SHP77 treated with DMSO at 0.1 percent for 48 hours (cell line): ENCODE measurements at places on chromosomes 11 and 22.

GRCh38 chr11:110907629-110908028, 195.4 kb upstream of the ARHGAP20 start:
- DNase-seq: no peak

GRCh38 chr22:27212617-27213177, 555.3 kb downstream of the MIAT start:
- no peak for DNase-seq

DNA sequence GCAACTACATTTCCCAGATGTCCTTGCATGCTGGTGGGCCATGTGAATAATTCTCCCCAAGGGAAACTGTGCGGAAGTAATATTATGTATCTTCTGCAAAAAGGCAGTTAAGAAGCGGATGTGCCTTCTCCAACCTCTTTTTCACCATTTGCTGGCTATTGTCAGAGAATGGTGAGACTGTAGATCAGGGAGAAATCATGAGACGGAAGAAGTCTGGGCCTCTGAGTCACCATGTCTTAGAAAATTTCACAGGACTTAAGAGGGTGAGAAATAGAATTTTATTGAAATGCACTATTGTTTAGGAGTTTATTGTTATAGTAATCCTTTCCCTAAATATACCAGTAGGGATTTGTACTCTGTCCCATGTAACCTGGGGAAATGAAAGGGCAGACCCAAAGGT, 298.7 kb upstream of the ZC3H12C start:
- no peak for DNase-seq

DNA sequence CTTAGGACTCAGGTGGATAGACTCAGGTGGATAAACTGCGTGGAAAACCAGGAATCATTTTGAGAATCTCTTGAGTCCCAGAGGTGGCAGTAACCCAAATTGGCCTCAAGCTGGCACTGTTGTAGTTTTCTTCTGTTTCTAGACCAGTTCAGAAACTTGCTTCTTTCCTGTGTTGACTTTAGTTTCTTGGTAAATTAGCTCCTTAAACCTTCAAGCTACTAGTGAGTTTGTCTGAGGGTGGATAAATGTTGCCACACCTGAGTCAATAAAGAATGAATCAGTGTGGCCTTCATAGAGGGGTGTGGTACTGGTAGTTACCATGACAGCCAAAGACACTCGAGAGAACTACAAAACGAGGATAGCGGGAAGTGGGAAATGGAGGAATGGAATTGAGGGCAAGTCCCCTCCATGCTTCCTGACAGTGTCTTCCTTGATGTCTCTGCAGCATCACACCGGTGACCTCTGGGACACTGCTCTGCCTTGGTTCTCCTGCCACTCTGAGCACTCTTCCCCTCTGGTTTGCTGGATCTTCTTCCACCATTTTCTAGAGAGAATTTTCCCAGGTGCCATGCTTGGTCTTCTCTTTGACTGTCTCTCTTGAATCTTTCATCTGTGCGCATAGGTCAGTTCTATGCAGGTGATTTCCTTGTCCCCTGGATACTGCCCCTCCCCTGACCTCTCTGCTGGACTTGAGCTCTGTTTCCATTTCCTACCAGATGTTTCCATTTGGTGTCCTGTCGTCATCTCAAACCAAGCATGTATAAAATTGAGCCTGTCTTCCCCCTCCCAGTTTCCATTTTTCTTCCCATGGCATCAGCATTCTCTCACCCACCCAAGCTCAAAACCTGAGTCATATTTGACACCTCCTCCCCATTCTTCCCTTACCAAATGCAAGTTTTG, 7.2 kb downstream of the POLD4 start:
- DNase-seq: no peak

DNA sequence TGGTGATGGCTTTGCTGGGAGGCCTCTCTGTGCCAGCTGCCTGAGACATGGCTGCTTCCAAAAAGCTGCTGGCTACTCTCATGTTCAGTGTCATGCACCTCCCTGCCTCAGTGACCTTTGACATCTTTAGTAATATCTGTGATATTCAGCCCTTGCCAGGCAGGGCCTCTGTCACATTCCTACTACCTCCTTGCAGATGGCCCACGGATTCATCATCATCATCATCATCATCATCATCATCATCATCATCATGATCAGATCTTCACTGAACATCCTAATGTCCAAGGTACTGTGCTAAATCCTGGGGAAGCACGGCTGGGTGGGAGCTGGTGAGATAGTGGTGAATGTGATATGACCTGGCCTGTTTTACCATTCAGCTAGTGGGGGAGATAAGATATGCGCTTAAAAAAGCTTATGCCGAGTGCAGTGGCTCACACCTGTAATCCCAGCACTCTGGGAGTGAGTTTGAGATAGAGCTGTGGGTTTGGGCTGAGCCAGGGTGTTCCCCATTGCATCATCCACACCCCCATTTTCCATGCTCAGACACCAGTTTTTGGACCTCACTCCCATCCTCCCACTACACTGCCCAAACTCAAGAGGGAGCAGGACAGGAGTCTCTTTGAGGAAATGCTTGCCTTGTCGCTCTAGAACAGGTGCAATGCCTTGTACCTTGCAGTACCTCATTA, 17.1 kb upstream of the TMPRSS13 start:
- no peak for DNase-seq

DNA sequence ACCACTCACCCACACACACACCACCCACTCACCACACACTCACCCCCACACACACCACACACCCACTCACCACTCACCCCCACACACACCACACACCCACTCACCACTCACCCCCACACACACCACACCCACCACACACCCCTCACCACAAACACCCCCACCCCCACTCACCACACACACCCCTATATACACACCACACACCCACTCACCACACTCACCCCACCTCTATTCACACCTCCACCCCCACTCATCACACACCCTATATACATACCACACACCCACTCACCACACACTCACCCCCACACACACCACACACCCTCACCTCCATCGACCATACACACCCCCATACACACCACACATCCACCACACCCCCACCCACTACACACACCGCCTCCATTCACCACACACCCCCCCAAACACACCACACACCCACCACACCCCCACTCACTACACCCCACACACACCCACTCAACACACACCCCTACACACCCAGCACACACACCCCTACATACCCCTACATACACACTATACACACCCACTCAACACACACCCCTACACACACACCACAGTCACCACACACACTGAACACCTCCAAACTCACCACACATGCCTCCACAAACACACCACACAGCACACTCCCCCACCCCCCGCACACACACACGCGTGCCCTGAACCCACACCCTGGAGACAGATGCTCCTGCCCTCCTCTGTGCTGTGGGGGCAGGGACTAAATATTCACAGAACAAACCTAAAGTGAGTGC, 19.0 kb upstream of the TTLL12 start:
- no peak for DNase-seq

DNA sequence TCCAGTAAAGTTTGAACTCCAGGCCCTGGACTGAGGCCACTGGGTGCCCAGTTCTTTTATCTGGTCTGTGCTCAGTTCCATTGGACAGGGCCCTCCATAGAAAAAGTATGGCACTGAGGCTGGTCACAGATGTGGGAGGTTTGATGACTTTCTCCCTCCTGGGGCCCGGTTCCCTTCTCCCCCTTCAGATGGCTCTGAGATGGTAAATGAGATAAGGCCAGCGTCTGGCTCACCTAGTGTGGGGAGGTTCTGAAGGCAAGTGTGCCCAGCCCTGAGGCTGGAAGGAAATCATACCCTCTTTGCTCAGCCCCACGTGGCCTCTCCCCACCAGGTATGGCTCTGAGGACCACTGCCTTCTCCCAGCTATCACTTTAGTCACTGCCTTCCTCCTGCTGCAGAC, 1.5 kb upstream of the CLDN5 start:
- no peak for DNase-seq

- DNase-seq: no peak
Measured at GRCh38 chr11:113935858-113936257, 31.3 kb downstream of the HTR3B start.

DNA sequence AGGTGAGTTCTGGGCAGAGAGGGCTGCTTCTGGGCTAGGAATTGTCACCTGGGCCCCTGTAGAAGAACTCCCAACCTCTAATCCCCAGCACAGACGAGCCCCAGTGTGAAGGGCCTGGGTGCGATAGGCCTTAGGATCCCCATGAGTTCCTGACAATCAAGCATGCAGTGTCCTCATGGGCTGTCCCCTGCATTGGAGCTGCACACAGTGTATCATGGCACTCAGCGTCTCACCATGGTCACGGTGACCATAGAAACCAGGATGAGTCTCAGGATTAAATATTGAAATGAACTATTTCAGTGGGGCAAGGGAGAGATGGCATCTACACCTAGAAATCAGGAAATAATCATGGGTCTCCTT, 292 bp downstream of the SCGB2A1 start:
- no peak for DNase-seq

DNA sequence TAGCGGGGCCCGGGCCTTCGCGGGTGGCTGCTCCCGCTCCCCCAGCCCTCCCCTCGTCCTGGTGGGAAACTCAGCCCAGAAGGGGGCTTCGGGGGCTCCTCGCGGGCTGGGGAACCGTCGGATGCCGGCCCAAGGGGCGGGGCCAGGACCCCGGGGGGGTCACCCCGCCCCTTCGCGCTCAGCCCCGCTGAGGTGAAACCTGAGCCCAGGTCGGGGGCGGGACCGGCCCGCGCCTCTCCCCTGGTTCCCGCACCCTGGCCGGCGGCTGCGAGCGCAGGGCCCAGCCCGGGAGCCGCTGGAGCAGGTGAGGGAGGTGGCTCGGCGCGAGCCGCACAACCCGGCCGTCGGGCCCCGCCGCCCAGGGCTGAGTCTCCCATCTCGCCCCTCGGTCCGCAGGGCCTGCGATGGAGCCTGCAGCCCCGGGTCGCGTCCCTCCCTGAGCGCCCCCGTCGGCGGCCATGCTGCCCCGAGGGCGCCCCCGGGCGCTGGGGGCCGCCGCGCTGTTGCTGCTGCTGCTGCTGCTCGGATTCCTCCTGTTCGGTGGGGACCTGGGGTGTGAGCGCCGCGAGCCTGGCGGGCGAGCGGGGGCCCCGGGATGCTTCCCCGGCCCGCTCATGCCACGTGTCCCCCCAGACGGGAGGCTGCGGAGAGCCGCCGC, at the start of gene LARGE2:
LARGE2 (plus strand) TSS at position 232 of the 658 bp plus-strand sequence; CDS start at position 459, 227 bp downstream.
- no peak for DNase-seq

DNA sequence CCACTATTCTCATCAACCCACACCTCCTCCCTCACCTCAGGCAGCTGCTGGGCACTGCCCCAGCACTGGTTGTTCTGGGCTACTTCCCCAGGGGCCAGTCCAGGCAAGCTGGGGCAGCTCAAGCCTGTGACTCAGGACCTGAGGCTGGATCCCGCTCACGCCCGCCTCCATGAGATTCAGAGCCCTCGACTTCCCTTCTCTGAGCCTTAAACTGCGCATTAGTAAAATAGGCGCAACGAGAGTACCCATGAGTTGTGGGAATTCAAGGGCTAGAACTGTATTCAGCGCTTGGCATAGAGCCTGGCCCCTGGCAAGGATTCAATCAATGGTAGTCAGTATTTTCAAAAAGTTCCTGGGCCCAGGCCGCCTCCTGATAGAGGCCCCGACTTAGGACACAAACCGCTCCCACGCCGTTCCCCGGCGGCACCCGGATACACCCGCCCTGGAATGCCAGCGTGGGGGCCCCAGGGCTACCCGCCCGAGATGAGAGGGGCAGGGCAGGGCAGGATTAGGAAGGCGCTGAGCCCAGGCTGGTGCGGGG, 723 bp upstream of the CD82 start:
- peak; percentile 67 for DNase-seq

DNA sequence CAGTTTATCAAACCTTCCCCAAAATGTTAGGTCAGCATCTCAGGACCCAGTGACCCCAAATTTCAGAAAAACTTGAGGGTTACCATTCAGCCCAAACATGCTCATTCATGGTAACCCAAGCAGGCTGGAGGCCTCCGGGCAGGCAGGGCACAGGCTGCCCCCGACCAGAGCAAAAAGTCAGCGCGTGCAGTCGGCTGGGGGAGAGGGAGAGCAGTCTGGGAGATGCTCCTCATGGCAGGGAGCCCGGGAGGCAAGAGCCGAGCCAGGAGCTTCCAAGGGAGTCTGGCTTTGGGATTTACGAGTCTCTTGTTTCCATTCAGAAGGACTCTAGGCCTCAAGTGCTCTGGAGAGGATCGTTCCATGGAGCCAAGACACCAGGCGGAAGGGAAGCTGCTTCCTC, 45.7 kb downstream of the RPUSD4 start:
- DNase-seq: no peak

DNA sequence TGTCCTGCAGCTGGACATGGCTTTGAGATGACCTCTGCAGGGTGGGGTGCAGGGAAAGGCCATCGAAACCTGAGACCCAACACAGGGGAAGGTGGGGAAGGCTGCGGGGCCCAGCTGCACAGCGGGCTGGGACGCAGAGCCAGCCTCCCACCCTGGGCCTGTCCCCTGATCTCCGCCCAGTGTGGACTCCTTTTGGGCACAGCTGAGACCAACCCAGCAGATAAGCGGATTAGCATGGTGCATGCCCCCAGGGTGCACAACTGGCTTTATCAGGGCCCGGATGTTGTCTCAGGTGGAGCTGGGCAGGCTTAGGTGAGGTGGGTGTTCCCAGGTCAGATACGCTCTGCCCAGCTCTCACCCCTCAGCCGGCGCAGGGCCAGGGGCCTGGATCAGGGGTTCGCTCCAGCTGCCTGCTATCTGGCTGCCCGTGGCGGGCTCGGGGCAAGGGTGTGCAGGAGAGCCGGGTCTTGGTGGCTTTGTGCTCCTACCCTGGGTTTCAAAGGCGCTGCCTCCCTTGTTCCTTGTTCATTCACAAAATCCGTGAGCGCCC, 28.1 kb upstream of the MUC5AC start:
- DNase-seq: no peak

- no peak for DNase-seq
Measured at GRCh38 chr11:89436071-89436470, 55.1 kb downstream of the NOX4 start.

DNA sequence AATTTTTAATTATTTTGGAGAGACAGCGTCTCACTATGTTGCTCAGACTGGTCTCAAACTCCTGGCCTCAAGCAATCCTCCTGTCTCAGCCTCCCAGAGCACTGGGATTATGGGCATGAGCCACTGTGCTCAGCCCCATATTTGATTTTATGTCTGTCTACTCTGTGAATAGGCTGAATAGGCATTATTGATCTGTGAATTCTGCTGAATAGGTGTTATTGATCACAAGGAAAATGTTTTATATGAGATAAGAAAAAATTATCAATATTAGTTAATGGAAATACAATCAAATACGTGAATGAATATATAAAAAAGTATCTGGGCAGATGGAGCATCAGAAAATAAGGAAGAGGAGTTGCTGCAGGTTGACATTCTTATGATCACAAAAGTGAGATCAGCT, 483.4 kb upstream of the LARGE1 start:
- no peak for DNase-seq

DNA sequence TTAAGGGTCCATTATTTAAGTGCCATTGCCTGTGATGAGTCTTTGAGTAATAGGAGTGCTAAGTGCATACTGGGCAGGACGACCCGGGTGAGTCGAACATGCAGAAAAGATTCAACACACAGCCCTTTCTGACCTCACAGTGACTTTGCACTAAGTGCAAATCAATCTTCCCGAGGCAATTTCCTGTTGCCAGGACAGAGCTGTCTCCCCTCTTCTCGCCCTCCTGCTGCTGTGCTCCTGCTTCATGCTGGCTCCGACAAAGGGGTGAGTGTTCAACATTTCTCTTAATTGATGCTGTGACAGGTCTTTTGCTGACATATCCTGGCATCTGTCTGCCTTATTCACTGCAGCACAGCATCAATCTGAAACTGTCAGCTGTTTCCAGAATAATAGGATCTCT, 42.0 kb downstream of the MCHR1 start:
- peak; percentile 23 for DNase-seq

GRCh38 chr11:19183646-19184045, 18.1 kb downstream of the CSRP3 start:
- DNase-seq: no peak
